ENCODE measurements at places on chromosomes 4 and X.

- DNase-seq, result no peak
These were observed 31.6 kb downstream of the ADH7 start for GRCh38 chr4:99403380-99404184.

DNA sequence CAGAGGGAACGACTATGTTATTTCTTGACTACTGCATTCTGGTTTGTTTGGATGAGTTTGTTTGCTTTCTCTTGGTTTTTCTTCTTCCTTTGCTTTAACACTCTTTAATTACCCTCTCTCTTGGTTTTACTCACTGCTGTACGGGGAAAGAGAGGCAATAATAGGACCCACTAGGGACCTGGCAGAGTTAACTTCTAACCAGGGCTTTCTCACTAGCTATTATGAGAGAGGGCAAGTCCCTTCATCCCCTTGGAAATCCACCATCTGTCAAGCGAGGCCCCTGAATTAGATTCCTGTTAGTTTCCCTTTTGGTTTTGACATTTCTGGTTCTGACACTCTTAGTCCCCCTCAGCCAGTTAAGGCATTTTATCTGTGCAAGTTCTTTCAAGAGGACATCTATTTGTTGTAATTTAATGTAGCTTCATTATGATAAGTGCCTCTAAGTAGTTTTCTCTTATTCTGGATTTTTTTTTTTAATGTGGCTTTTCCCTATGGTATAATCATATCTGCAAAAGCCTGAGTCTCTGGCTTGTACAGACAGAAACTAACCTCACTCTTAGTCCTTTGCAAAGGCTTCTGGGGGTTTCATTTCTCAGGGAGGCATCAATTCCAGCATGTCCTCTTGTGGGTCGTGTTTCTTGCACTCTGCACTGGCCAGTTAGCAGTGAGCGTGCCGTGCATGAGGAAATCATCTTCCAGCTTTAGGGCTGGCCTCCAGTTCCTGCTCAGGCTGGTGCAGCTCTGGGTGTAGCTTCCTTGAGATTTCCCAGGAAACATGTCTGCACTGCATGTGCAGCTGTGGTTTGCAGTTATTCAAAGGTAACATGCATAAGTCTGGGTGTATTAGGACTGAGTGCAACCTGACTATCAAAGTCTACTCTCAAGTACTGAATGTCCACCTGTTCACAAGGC is 221.3 kb downstream of the STIM2 start:
- no peak for DNase-seq

- no peak for DNase-seq
These were observed 408 bp downstream of the TMEM33 start for GRCh38 chr4:41935652-41936021.

GRCh38 chr4:152947311-152947710 is 11.2 kb downstream of the FHDC1 start:
- DNase-seq, result no peak

DNA sequence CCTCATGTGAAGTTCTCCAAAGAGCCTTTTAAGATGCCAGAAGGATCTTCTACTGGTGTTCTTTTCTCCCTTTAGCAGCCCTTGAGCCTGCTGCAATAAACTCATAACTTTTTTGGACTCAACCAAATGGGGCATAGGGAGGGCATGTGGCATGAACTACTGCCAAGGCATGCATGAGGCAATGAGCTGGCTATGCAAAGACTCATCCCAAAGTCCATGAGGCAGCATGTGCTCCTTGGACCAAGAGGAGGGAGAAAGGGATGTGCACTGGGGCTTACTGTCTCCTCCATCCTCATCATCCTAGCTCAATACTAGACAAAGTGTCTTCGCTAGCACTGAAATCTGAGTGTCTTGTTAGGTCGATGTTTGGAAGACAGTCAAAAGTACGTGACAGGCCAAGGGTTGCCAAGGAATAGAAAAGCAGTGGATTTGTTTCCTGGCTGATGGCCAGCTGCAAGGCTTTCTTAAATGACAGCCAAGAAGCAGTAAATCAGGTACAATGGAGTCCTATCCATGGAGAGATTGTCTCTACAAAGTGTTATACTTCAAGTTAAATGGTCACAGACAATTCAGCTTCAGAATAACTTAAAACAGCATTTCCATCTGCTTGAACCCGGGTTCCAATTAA is 44.5 kb upstream of the ATXN3L start:
- no peak for DNase-seq

- DNase-seq, result no peak
These were observed 64.8 kb downstream of the CD40LG start for GRCh38 chrX:136712650-136713310.

DNA sequence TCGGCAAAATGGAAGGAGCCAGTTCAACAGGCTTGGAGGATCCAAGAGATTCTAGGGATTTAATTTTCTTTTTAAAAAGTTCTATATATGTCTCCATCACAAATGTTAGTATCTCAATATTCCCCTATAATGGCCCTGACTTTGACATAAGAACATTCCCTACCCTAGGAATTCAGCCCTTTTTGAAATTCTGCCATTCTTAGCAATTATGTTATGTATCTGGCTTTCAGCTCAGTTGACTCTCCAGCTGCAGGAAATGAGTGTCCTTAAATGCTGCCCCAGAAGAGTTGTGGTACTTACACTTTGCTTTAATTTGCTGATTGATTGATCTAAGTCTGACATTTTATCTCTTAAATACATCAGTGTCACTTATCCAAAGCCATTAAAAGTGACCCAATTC is 1454.3 kb downstream of the FSTL5 start:
- no peak for DNase-seq

GRCh38 chr4:22720091-22720490 is 27.4 kb downstream of the GBA3 start:
- no peak for DNase-seq

GRCh38 chr4:6008092-6008551 is 10.1 kb downstream of the C4orf50 start:
- DNase-seq, result no peak

GRCh38 chr4:70754990-70755688 is 33.4 kb downstream of the RUFY3 start:
- no peak for DNase-seq

Data from neural crest cell (in vitro differentiated cells).